ENCODE measurements at places on chromosomes 7 and 10. TPM values are rescaled to one million over a fixed set of nuclear protein-coding genes. Genes with fewer than 3 reads are reported as not detected.

WNT16 gene
- not detected for total RNA-seq

HOXA3 gene
- total RNA-seq = 8.1 TPM

FAM25A gene
- total RNA-seq = not detected

MUC12 gene
- not detected for total RNA-seq

PRKAR2B gene
- 7.9 TPM for total RNA-seq

BAMBI gene
- 23.4 TPM for total RNA-seq

BTAF1 gene
- 26.8 TPM for total RNA-seq

LBX1 gene
- not detected for total RNA-seq

LGI1 gene
- not detected for total RNA-seq

SPDYE5 gene
- total RNA-seq = not detected

ADIRF gene
- 24.5 TPM for total RNA-seq

SEMA3A gene
- 46.8 TPM for total RNA-seq

BLNK gene
- not detected for total RNA-seq

OPALIN gene
- not detected for total RNA-seq

SRRM3 gene
- total RNA-seq = 7.1 TPM

CYP2C18 gene
- not detected for total RNA-seq

FGFBP3 gene
- total RNA-seq = 2.2 TPM

NEUROD6 gene
- total RNA-seq = not detected

UCMA gene
- not detected for total RNA-seq

GDI2 gene
- 375 TPM for total RNA-seq

ECHDC3 gene
- total RNA-seq = 29.9 TPM

GARS1 gene
- 313 TPM for total RNA-seq

GNGT1 gene
- total RNA-seq = not detected

LEP gene
- total RNA-seq = not detected

RET gene
- 0.08 TPM for total RNA-seq

AQP1 gene
- 1.4 TPM for total RNA-seq

SAMD9 gene
- 7.7 TPM for total RNA-seq

FOXL3 gene
- not detected for total RNA-seq

SLC18A3 gene
- not detected for total RNA-seq

CAPZA2 gene
- 95.3 TPM for total RNA-seq

FZD8 gene
- total RNA-seq = 1.8 TPM

ARHGEF5 gene
- 3.4 TPM for total RNA-seq

NME8 gene
- not detected for total RNA-seq

ZNF804B gene
- not detected for total RNA-seq

SLC26A3 gene
- total RNA-seq = not detected

Measured in epithelial cell of alveolus of lung (primary cell).